ENCODE measurements at places on chromosomes 7 and 10. TPM values are rescaled to one million over a fixed set of nuclear protein-coding genes. Genes with fewer than 3 reads are reported as not detected.

DNA sequence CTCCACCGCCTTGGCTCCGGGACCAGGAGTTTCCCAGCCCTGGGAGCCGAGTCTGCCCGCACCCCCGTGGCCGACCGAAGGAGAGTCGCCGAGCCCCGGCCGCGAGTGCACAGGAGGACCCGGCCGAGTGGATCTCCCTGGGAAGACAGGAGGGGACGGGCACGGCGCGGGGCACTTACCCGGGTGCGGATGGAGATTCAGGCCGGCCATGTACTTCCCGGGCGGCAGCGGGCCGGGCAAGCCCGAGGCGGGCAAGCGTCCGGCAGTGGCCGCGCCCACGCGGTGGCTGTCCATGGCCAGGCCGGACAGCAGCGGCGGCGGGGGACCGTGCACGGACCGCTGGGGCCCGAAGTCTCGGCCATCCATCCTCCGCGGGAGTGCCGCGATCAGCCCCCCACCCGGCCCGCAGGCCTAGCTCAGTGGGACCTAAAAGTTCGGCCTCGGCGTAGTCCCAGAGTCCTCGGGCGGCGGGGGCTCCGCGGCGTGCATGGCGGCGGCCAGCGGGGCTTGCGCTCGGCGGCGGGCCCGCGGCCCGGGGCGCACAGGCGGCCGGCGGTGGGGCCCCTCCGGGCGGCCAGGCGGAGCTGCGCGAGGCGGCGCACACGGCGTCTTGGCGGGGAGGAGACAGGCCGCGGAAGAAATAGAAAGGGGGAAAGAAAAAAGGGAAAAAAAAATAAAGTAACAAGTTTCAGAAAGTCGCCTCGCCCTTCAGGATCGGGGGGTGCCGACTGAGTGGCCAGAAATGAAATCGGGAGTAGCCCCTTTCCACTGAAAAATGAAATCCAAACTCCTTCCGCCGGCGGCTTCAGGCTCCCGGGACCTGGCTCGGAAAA, 2.5 kb downstream of the TNRC18 start:
- no peak for DNase-seq

DNA sequence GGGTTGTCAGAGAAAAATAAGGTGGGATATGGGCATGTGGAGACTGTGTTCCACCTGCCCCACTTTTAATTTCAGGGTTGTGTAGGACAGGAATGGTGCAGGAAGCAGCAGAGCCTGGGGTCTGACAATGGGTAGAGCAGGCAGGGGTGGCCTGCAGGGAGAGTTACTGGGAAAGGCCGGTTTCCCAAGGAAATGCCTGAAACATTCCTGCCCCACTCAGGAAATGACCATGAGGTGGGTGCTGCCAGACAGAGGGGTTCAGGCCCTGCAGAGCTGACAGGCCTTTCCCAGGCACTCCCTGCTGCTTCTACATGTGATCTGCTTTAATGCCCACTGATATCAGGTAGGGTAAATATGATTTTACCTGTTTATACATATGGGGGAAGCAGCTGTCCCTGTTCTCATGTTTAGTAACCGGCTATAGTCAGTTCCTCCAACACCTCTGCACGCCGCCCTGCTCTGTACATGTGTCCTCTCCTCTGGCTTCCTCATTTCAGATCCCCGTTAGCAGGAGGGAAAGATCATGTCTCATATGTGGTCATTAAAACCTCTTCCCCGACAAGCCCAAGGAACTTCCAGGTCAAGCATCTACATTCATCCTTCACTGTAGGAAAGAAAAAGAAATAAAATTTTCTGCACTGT, 118.6 kb upstream of the PRSS58 start:
- no peak for DNase-seq

DNA sequence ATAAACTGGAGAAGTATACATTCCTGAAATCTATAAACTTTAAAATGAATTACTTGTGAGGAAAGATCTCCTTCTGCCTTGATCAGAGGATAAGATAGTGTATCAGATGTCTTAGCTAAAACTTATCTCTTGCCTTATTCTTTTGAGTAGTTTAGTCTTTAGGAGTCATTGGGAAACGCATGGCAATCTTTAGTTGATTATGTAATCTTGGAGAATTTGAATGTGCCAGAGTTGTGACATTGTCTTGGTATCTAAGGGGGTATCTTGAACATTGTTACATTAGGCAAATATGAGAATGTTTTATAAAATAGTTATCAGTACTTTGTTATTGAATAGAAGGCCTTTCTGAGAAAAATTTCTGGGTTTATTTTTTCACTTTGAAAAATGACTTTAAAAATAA, 61.6 kb upstream of the ADRA2A start:
- DNase-seq: no peak

DNA sequence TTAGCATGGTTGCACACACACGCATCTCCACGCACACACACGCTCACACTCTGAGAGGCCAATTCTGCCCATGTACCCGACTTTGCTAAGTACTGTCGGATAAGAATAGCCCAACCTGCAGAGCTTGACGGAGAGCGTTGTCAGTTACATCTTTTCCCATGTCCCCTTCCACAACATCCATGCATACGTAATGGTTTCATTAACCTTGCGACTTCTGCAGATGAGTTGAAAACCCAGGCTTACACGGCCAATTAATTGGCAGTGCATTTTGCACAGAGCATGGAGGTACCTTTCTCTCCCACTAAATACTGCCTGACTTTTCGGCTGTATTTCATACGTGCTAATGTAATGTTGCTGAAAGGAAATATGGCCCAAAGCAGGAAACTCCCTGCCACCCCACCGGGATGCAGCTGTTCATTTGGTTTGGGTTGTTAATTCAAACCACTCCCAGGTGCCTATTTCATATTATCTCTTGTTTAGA, 291.2 kb upstream of the HABP2 start:
- no peak for DNase-seq

DNA sequence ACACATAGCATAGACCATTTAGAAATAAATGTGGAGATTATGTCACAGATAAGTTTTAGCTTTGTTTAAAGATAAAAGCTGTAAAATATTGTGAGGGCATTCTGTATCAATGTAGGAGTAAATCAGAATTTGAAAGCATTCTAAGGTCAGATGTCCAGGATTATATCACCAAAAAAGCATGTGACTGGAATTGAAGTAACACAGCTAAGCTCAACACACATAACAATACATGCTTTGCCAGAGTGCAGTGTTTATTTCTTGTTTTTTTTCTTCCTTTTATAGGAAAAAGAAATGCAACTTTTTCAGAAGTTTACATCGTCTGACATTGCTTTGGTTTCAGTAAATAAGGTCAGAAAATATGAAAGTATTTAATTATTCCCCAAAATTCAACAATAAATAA, 183.4 kb downstream of the HTR7 start:
- DNase-seq: no peak

- no peak for DNase-seq
These were observed 2.4 kb downstream of the SFTPD start for GRCh38 chr10:79946271-79947082.

DNA sequence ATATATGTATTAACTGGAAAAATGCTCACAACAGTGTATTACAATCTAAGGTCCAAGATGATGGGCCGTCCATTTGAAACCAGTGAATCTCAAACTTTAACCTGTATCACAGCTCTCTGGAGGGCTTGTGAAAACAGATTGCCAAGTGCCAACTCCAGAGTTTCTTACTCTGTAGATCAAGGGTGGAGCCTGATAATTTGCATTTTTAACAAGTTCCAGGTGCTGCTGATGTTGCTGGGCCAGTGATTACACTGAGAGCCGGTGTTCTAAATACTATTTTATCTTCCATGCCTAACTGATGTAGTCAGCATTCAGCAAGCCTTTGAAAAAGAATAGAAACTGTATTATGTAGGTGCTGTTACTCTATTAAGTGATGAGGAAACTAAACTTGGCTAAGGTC, 269.9 kb upstream of the FERD3L start:
- DNase-seq: no peak

DNA sequence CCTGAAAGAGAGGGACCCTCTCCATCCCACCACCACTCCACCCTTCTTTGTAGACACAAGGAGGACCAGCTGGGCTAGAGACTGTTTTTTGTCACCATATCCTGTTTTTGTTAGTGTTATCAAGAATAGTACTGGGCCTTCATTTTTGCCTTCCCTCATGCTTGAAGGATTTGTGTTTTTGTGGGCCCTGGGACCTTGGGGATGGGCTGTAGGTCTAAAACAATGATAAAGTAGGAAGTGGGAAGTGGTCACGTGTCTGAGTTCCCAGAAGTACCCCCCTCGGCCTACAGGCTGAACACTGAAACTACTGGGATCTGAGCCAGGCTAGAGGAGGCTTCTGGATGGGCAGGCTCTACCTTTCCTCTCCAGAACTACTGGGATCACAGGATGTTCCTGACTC, 8.9 kb downstream of the AGFG2 start:
- DNase-seq: peak; percentile 72

DNA sequence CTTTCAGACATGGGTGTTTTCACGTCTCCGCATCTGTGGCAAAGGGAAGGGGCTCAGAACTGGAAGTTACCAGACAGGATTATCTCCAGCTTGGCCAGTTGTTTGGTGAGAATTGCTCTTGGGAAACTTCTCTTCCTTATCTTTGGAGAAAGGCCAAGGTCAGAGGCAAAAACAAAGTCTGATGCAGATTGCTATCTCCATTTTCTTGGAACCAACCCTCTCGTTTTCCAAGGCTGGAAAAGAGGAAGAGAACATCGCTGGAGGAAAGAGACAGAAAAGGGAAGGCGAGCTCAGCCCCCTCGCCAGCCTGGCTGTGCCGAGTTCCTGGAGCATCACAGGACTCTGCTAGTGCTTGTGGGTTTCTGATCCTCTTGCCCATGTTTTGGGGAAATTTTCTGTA, 396.8 kb upstream of the SHH start:
- DNase-seq: no peak

GRCh38 chr7:149245244-149245643, 5.8 kb downstream of the ZNF212 start:
- DNase-seq: no peak

DNA sequence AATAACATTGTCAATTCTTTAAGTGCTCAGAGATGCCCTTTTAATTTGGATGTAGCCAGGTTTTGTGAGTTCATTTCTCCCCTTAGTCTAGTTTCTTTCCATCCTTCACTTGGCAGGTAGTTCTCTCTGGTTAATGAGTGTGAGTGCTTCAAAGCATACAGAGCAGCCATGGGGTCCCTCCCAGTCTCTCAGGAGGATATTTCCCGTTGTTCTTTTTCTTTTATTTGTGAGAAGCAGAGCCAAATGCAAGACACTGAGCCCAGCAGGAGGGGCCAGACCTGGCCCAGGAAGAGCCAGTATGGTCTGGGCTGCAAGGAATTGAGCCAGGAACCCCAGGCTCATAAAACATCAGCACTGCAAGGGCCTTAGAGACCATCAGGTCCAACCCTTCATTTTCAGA, 52.4 kb downstream of the PLCE1 start:
- DNase-seq: no peak

DNA sequence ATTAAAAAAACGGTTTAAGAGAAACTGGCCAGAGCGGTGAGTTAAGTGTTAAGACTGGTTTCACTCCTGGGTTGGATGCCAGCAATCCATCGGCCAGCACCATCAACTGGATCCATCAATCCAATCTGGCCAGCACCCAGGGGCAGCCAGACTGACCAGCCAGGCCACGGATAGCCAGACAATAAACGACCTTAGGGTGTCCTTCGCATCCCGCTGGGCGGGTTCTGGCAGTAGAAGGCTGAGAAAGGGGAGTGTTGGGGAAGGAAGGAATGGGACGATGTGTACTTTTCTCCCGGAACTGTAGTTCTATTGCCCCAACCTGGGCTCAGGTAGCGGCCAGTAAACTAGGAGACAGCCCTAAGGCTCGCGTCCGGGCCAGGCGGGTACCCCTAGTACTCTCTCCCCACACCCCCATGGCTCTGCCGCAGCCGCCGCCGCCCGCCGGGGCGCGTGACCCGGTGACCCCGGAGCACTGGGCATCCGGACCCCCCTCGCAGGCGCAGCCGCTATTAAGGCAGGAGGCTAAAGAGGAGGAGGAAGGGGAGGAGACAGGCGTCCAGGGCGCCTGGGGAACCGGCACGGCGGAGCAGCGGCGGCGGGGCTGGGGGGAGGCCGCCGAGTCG, at the start of gene CASD1:
Gene CASD1 (plus strand): TSS at position 546 of the 623 bp plus-strand sequence. CDS start 276 bp downstream, outside the sequence.
- peak; percentile 71 for DNase-seq

The MPLKIP gene
- total RNA-seq: 92.4 TPM

The PTPRN2 gene
- total RNA-seq: 4.2 TPM

The LRMDA gene
- total RNA-seq: 22.5 TPM

The TEX47 gene
- not detected for total RNA-seq

Data from thyroid gland (tissue), 4 donors.